ENCODE measurements at places on chromosomes 1 and 21. TPM values are rescaled to one million over a fixed set of nuclear protein-coding genes. Genes with fewer than 3 reads are reported as not detected.

The TNFSF18 gene
- total RNA-seq, result not detected

- H3K36me3 ChIP-seq, result no peaks in the 10 kb centered on the region
- no peak overlapping the region for H3K27ac ChIP-seq
- H3K4me1 ChIP-seq, result peaks cover 4% of the 10 kb centered on the region
- H3K4me3 ChIP-seq, result no peak overlapping the region
Measured at GRCh38 chr1:3910857-3911845, 11.1 kb upstream of the C1orf174 start.

The TNNI3K gene
- not detected for total RNA-seq

GRCh38 chr1:54091666-54092065 is 38.3 kb downstream of the TCEANC2 start:
- peaks cover 7% of the 10 kb centered on the region for H3K36me3 ChIP-seq
- no peak overlapping the region for H3K4me3 ChIP-seq
- H3K4me1 ChIP-seq, result no peaks in the 10 kb centered on the region
- no peak overlapping the region for H3K27ac ChIP-seq
- H3K27me3 ChIP-seq, result no peaks in the 10 kb centered on the region

DNA sequence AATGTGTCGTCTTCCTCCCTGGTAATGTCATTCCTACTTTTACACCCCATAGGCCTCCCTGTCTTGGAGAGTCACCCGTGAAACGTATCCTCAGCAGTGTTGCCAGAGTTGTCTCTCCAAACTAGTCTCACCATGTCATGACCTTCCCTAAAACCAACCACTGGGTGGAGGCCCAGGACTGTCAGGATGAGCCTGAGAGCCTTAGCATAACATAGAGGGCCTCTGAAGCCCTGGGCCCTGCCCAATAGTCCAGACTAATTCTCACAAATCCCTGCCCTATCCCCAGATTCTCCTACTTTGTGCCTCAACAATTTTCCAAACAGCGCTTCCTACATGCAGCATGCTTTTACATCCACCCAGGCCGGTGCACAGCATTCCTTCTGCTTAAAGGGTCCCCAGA is 29.3 kb upstream of the HSD3B1 start:
- H3K27ac ChIP-seq, result no peak overlapping the region
- no peak overlapping the region for H3K4me3 ChIP-seq
- DNase-seq, result no peak
- H3K36me3 ChIP-seq, result no peaks in the 10 kb centered on the region
- H3K4me1 ChIP-seq, result peaks cover 3% of the 10 kb centered on the region
- H3K27me3 ChIP-seq, result peaks cover 5% of the 10 kb centered on the region

DNA sequence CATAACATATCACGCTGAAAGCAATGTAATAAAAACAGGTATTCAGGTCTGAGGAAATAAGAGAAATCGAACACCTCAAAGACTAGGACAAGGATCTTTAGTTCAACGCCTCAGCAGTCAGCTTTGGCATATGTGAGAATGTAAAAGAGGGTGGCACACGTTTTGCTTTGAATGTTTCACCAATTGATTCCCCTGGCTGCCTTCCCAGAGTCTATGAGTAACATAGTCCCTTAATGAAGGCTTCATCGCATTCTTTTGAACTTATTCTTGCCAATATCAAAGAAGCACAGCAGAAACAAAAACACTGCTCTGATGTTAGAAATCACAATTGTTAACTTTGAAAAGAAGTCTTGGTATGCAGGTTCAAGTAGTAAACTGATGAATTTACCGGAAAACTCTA is 764.8 kb downstream of the ADGRL2 start:
- no peak for DNase-seq
- no peak overlapping the region for H3K27ac ChIP-seq
- H3K4me3 ChIP-seq, result no peak overlapping the region
- H3K36me3 ChIP-seq, result no peaks in the 10 kb centered on the region
- no peaks in the 10 kb centered on the region for H3K4me1 ChIP-seq

The PYHIN1 gene
- total RNA-seq, result 10.0 TPM

DNA sequence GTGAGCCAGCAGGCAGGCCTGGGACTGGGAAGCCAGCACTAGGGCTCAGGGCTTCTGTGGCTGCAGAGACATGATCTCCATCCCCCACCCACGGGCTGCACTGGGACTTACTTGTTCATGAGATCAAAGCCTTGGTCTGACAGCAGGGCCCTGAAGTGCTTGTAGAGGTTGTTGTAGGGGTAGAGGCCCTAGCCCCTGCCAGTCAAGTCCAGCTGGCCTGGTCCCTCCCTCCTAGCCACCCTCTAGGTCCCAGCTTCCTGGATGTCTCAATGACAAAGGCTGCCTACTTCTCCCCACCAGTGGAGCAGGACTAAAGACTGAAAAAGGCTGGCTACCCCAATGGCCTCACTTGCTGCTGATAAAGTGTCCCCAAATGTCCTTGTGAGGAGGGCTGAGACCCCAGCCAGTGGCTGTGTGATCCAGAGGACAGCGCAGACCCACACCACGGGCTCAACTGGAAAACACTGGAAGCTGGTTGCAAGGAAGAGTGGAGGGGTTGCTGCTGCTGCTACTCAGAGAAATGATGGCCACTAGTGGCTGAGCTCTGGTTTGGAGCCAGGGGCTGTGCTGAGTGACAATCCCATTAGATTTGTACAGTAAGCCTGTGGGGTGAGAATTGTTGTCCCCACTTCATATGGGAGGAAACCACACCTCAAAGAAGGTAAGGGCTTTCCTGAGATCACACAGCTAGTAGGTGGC is 1.4 kb downstream of the HTR1D start:
- peaks cover 2% of the 10 kb centered on the region for H3K4me1 ChIP-seq
- H3K36me3 ChIP-seq, result no peaks in the 10 kb centered on the region
- no peak for DNase-seq
- H3K27me3 ChIP-seq, result peaks cover 55% of the 10 kb centered on the region
- H3K4me3 ChIP-seq, result no peak overlapping the region

DNA sequence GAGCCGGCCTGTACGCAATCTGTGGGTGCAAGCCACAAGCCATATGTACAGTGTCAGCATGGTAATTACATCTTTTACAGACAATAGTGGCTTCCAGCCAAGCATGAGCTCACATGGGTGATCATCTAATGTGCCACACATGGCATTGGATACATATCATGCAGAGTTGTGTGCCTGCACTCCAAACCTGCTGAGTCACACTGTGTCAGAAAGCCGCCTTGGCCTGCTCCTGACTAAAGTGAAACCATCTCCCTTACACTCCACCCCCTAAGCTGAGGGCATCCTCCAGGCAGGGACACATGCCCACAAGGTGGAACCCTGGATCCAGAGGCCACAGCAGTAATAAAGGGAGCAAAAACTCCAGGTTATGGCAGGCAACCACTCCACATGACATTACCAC is 72.5 kb downstream of the KCNT2 start:
- H3K4me3 ChIP-seq, result no peak overlapping the region
- H3K4me1 ChIP-seq, result no peaks in the 10 kb centered on the region
- H3K27ac ChIP-seq, result no peak overlapping the region
- no peak for DNase-seq
- no peaks in the 10 kb centered on the region for H3K36me3 ChIP-seq

DNA sequence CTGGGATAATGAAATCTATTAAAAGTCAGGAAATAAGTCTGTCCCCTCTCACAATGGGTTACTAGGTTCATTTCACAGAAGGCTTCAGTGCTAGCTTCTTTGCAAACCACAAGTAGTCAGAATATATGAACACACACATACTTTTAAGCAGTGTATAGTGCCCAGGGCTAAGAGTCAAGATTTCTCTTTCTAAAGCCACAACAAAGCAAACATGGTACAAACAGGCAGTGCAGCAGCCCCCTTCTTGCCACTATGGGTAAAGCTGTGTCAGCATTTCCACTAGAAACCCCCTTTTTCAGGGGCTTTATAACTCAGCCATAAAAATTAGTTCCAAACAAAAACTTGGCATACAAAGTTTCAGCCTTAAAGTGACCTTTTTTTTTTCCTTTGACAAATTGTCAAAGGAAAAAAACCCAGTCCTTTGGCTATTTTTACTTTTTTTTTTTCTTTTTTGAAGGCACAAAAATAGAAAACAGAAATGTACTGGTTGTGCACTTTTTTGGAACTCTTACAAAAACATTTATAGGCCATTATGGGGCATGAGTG is 315.4 kb downstream of the LMO4 start:
- H3K36me3 ChIP-seq, result no peaks in the 10 kb centered on the region
- no peaks in the 10 kb centered on the region for H3K27me3 ChIP-seq
- H3K4me3 ChIP-seq, result no peak overlapping the region
- no peak overlapping the region for H3K27ac ChIP-seq

GRCh38 chr1:26959722-26960624 is at the start of gene KDF1:
TSS of gene KDF1 (minus strand) at chr1:26960468. CDS start at chr1:26952380, 8,088 bp downstream.
- DNase-seq, result peak; percentile 12
- H3K27me3 ChIP-seq, result peaks cover 50% of the 10 kb centered on the region
- H3K4me3 ChIP-seq, result peak within 1 kb of the TSS; percentile 62
- H3K4me1 ChIP-seq, result peaks cover 5% of the 10 kb centered on the region
- H3K36me3 ChIP-seq, result no peaks in the 10 kb centered on the region
- H3K27ac ChIP-seq, result no peak within 1 kb of the TSS

The TCHHL1 gene
- total RNA-seq, result not detected

- peaks cover 17% of the 10 kb centered on the region for H3K27me3 ChIP-seq
- no peak for DNase-seq
- no peak overlapping the region for H3K27ac ChIP-seq
- peaks cover 2% of the 10 kb centered on the region for H3K4me1 ChIP-seq
- no peak overlapping the region for H3K4me3 ChIP-seq
Measured at GRCh38 chr1:94099303-94099702, 21.6 kb downstream of the ABCA4 start.

- H3K27me3 ChIP-seq, result no peaks in the 10 kb centered on the region
- H3K27ac ChIP-seq, result peak overlapping the region; percentile 62
- H3K4me3 ChIP-seq, result peak overlapping the region; percentile 96
Measured at GRCh38 chr1:25430967-25431881, 527 bp downstream of the MACO1 start.

GRCh38 chr21:42147386-42148020 is 71.4 kb upstream of the ABCG1 start:
- H3K27me3 ChIP-seq, result peaks cover 1% of the 10 kb centered on the region
- no peaks in the 10 kb centered on the region for H3K36me3 ChIP-seq
- H3K4me3 ChIP-seq, result no peak overlapping the region

GRCh38 chr1:153415850-153416570 is at the start of gene S100A7A:
TSS of gene S100A7A (plus strand) at chr1:153416520. CDS start at chr1:153418083, 1,563 bp downstream.
- H3K36me3 ChIP-seq, result no peaks in the 10 kb centered on the region
- H3K4me3 ChIP-seq, result no peak within 1 kb of the TSS
- no peaks in the 10 kb centered on the region for H3K4me1 ChIP-seq
- no peak for DNase-seq

GRCh38 chr1:46549697-46550681 is 1.5 kb downstream of the KNCN start:
- no peaks in the 10 kb centered on the region for H3K36me3 ChIP-seq
- peak overlapping the region; percentile 2 for H3K27ac ChIP-seq
- peaks cover 17% of the 10 kb centered on the region for H3K27me3 ChIP-seq
- peak; percentile 41 for DNase-seq
- H3K4me3 ChIP-seq, result no peak overlapping the region

- no peak for DNase-seq
- peak overlapping the region; percentile 92 for H3K27ac ChIP-seq
- no peaks in the 10 kb centered on the region for H3K27me3 ChIP-seq
- peaks cover 76% of the 10 kb centered on the region for H3K36me3 ChIP-seq
- peaks cover 43% of the 10 kb centered on the region for H3K4me1 ChIP-seq
Measured at GRCh38 chr1:32801096-32801715, 16.0 kb downstream of the YARS1 start.

GRCh38 chr1:45753248-45754037 is 3.0 kb upstream of the IPP start:
- peaks cover 8% of the 10 kb centered on the region for H3K27me3 ChIP-seq
- DNase-seq, result no peak
- peaks cover 11% of the 10 kb centered on the region for H3K4me1 ChIP-seq
- peaks cover 8% of the 10 kb centered on the region for H3K36me3 ChIP-seq
- H3K27ac ChIP-seq, result no peak overlapping the region
- H3K4me3 ChIP-seq, result no peak overlapping the region

GRCh38 chr1:210407207-210407886 is 78.6 kb downstream of the HHAT start:
- H3K36me3 ChIP-seq, result no peaks in the 10 kb centered on the region
- DNase-seq, result peak; percentile 49
- H3K27me3 ChIP-seq, result peaks cover 23% of the 10 kb centered on the region
- no peak overlapping the region for H3K4me3 ChIP-seq
- no peaks in the 10 kb centered on the region for H3K4me1 ChIP-seq

GRCh38 chr1:195934817-195935553 is 673.3 kb downstream of the KCNT2 start:
- no peak overlapping the region for H3K27ac ChIP-seq
- no peaks in the 10 kb centered on the region for H3K4me1 ChIP-seq
- no peak for DNase-seq
- H3K4me3 ChIP-seq, result no peak overlapping the region
- H3K36me3 ChIP-seq, result no peaks in the 10 kb centered on the region

- no peak overlapping the region for H3K27ac ChIP-seq
- no peaks in the 10 kb centered on the region for H3K36me3 ChIP-seq
- no peak overlapping the region for H3K4me3 ChIP-seq
- DNase-seq, result no peak
- no peaks in the 10 kb centered on the region for H3K27me3 ChIP-seq
Measured at GRCh38 chr1:98949166-98949565, 55.5 kb downstream of the PLPPR5 start.

DNA sequence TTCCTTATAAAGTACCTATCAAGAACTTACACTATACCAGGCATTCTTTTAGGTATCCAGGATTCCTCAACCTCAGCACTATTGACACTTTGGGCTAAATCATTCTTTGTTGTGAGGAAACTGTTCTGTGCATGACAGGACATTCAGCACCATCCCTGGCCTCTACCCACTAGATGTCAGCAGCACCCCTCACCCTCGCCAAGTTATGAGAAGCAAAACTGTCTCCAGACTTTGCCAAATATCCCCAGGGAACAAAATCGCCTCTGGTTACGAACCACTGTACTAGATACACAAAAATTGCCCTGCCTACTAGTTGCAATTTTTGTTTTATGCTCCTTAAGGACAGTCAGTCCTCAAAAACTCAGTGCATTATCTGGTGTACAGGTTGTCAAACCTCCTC is 35.7 kb downstream of the PALMD start:
- H3K4me1 ChIP-seq, result no peaks in the 10 kb centered on the region
- peaks cover 6% of the 10 kb centered on the region for H3K27me3 ChIP-seq
- H3K4me3 ChIP-seq, result no peak overlapping the region
- no peaks in the 10 kb centered on the region for H3K36me3 ChIP-seq
- DNase-seq, result no peak

DNA sequence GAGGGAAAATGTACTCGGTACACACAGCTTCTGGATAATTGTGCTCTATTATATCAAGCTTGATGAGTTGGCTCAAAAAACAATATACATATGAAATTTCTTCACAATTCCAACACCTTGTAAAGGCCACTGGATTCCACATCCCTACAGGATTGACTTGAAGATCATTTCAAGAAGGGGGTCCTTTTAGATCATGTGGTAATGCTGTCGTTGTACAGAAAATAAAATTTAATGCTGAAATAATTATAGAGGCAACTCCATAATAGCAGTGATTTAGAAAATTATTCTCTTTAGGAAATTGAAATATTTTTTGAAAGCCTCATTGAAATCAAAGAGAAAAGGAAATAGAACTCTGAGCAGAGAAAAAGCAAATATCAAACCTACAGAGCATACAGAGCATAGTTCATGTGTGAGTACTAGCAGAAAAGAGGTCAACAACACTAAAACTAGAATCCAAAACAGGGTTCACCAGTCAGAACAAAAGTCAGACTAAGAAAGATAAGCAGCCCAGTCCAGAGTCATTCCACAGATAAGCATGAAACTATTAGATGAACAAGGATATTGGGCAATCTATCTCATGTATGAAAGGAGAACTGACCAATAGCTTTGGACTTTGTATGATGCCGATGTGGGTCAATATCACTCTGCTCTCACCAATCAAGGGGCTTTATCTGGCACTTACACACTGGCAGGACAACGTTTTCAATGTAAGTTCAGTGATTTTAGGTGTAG is 79.5 kb upstream of the PALMD start:
- no peaks in the 10 kb centered on the region for H3K36me3 ChIP-seq
- H3K4me1 ChIP-seq, result no peaks in the 10 kb centered on the region
- H3K27me3 ChIP-seq, result peaks cover 4% of the 10 kb centered on the region
- no peak overlapping the region for H3K4me3 ChIP-seq
- no peak overlapping the region for H3K27ac ChIP-seq

Data from activated T-helper 2 cell treated with anti-CD3 and anti-CD28 coated beads, Interferon-gamma antibody, Interleukin-2, Interleukin-4, amounts not matched to agents 10 μg/mL and 5 μg/mL and 100 μg/mL, durations not matched to agents 14 hours and 24 hours and 36 hours (primary cell).